Fibroblast of skin of left biceps (primary cell): ENCODE measurements at places on chromosomes 16 and 17.

DNA sequence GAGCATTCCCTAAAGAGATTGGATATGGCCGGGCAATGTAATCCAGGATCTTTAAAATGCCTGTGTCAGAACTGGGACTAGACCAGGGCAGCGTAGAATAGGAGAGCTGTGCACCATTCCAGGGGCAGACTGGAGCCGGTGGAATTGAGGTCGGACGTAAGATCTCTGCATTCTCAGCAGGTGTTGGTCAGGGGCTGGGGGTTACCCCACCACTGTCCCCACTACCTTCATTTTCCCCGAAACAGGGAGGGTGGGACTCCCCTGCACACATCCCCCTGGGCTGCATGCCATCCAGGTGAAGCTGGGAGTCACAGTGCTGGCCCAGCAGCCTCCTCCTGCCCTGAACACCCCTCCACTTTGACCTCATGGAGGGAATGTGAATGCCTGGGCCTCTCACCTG is 17.8 kb downstream of the OSBPL7 start:
- DNase-seq: no peak

DNA sequence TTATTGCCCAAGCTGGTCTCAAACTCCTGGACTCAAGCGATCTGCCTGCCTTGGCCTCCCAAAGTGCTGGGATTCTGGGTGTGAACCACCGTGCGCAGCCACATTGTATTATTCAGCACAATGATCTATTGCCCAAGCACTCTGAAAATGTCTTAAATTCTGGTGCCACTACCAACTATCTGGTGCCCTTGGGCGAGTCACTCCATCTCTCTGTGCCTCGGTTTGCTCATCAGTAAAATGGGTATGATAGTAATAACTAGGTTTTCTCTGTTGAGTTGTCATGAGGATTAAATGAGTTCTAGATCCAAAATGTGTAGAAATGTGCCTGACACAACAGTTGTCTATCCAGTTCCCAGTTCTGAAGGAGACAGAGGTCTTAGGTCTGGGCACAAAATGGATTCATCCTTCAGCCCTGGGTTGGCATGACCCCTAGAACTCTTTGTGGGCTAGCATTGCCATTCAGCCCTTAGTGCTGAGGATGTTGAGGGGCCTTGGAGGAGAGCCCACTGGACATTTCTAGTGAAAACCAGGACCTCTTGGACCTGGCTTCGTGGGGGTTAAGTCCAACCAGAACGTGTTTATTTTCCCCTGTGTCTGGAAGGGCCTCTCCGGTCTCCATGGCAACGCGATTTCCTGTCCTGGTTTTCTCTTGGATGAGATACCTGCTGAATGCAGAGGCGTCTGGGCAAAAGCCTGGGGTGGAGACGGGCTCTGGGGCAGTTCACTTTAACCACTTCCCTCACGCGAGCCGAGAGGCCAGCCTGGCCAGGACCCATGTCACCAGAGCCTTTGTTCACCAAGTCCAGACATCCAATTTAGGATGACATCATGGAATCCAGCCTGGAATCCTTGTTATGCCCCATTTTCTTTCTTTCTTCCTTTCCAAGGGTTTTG is 43.7 kb upstream of the TNRC6A start:
- no peak for DNase-seq

GRCh38 chr16:649631-650030 is 466 bp downstream of the WDR90 start:
- DNase-seq: no peak

GRCh38 chr16:85448557-85449190 is 164.4 kb upstream of the GSE1 start:
- no peak for DNase-seq

GRCh38 chr17:61126473-61127249 is 273.0 kb upstream of the TBX2 start:
- no peak for DNase-seq
